HFFc6 (cell line): ENCODE measurements at places on chromosomes 4 and X.

DNA sequence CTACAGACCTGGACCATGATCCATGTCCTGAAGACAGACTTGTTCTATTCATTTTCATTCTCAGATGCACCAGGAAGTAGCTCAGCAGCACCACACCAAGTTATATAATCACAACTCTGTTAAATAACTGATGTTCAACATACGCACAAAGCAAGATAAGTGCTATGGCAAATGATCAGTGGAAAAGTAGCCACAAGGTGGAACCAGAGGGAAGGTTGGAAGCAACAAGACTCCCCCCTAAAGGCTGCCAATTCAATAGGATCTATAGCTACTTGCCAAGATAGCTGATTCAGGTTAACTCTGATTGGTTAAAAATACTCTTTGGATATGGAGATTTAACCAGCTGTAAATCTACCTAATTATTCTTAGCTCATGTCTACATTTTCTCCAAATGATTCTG lies 23.7 kb upstream of the FAM47B start:
- DNase-seq, result peak; percentile 69

DNA sequence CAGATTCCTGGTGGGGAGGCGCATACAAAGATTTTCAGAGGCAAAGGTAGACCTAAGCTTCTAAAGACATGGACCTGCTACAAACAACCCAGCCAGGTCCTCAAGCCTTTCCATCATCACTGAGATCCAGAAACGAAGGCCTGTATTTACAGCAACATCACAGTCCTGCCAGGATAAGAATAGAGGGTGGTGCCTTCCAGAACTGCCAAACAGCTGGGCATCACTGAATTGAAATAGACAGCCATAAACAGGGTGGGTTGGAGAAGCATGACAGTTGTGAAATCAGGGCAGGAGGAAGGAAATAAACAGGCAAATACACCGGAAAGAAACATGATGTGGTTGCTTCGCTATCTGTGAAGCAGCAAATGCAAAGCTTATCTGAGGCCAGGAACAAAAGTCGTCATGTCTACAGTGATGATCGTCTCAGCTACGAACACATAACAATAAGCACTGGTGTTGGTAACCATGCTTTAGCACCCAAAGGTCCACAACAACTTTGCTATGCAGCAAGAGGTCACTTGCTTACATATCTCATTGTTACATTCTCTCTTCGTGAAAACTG lies 6.7 kb upstream of the TMEM154 start:
- DNase-seq, result no peak

DNA sequence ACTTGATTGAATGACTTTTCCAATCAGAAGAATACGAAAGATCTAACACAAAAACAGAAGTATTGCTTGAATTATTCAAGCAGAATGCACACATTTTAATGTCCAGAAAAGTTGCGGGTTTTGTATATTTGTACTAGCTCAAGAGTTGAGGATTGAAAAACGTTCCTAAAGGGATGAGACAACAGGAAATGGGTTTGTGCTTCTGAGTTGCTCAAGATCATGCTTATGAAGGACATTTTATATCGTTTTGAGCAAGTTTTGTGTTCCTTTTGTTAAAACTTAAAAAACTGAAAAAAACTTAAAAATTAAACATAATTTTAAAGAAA lies 353 bp upstream of the SMIM10 start:
- no peak for DNase-seq

- DNase-seq, result peak; percentile 81
These were observed 37.4 kb downstream of the OCRL start for GRCh38 chrX:129577473-129577872.

GRCh38 chr4:181822005-181822375 lies 421.2 kb upstream of the TENM3 start:
- no peak for DNase-seq

DNA sequence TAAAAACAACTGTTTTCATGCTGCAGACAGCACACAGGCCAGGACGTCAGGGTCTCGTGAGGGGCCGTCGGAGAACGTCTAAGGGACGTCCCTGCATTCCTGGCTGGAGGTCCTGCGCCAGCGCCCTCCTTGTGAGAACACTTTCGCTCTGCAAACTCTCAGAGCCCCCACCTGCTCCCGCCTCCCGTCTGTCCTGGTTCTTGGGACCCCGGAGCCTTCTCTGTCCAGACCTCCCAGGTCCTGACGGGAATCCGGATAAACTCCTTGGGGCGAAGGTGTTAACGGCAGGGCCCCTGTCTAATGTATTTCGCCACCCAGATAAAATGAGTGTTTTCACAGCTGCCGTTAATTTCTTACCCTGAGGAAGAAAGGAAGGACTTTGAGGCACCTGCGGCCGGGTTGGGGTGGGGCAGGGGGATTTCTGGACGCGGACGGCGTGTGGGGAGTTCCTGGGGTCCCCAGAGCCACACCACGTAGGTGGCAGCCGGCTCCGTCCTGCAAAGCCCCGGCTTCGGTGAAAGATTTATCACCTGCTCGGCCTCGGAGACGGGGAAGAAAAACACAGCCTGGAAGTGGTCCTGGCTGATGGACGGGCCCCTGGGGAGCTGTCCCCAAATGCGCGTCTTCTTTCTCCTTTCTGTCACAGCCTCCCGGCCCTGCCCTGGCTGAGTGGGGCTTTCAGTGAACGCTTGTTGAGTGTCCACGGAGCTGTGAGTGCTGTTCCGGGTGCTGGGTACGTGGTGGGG lies 35.1 kb upstream of the PPP2R3B start:
- no peak for DNase-seq

- no peak for DNase-seq
These were observed 15.8 kb downstream of the CYTL1 start for GRCh38 chr4:5003372-5003857.

DNA sequence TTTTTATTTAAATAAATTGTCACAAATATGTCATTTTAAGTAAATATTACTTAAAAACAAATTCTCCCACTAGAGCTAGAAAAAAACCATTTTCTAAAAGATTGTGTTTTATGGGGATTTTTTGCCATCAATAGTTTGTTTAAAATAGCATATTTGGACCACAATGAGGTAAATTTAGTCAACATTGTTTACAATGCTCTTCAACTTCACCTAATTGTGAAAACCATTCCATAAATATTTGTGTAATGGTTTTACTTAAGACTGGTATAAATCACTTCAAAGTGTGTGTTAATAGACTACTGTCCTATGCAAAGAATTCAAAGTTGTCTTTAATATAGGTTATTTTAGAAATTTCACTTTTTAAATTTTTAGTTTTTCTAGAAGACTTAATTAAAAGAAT lies 1004.2 kb downstream of the PCDH18 start:
- no peak for DNase-seq

GRCh38 chr4:119103263-119103662 lies 32.4 kb upstream of the MYOZ2 start:
- peak; percentile 98 for DNase-seq

GRCh38 chrX:50097071-50097470 lies 103.7 kb downstream of the AKAP4 start:
- no peak for DNase-seq

DNA sequence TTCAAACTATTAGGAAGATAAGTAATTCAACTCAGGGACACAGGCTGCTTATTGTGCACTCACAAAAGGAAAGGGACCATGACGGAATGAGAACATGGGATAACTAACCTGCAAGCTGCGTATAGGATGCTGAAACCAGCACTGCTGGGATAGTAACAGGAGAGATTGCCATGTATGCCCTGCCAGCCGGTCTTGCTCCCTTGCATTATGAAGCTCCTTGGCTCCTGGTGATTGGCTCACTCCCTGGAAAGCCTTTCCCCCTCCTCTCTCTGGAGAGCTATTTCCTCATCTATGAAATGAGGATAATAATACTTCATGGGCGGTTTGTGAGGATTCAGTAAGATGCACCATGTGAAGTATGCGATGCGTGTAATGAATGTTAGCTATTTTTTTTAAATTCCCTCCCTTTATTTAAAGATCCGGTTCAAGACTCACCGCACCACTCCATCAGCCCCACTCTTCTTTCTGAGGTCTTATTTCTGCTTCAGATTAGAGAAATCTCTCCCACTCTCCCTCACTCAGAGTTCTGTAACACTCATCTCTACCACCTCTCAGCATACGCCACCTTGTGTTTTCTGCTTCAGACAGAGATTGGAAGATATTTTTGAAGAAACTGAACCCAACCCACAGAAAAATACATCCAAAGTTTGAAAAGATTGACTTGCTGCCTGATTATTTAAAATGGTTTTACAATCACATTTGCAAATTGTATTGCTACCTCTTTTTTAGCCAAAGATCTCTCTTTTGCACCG lies 18.4 kb downstream of the MSMO1 start:
- DNase-seq, result no peak

GRCh38 chr4:156981262-156981769 lies 9.7 kb upstream of the PDGFC start:
- DNase-seq, result no peak

DNA sequence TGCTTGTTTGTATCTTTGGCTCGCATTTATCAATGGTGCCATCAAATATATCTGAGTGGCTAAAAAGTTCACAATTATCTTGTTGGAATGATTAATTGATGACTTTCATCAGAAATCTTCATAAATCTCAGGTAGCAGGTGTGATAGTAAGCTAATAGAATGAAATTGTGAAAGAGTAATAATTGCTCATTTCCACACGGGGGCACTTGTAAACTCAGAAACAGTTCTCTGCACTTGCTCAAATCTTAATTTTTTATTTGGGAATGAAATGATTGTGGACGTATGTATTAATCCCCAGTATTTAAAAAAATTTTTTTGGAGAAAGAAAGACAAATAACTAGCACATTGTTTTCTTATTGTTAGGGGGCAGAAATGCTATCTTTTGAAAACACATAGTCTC lies 132.8 kb downstream of the DTHD1 start:
- no peak for DNase-seq

DNA sequence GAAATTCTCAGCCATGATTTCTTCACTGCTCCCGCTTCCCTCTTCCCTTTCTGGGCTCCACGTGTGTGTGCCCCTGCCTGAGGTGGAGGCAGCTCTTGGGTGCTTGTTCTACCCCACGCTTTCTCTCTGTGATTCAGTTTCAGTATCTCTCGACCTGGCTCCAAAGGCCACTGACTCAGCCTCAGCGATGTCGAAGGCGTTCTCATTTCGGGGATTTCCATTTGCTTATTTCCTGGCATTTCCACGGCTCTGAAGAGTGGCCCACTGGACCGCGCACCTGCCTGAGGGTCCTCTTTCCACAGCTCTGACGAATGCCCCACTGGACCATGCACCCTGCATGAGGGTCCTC lies 52.4 kb downstream of the GAK start:
- no peak for DNase-seq

- no peak for DNase-seq
These were observed 19.2 kb downstream of the LAMTOR3 start for GRCh38 chr4:99875071-99875470.

- DNase-seq, result peak; percentile 54
These were observed 9.8 kb downstream of the SPP1 start for GRCh38 chr4:87985097-87985886.

DNA sequence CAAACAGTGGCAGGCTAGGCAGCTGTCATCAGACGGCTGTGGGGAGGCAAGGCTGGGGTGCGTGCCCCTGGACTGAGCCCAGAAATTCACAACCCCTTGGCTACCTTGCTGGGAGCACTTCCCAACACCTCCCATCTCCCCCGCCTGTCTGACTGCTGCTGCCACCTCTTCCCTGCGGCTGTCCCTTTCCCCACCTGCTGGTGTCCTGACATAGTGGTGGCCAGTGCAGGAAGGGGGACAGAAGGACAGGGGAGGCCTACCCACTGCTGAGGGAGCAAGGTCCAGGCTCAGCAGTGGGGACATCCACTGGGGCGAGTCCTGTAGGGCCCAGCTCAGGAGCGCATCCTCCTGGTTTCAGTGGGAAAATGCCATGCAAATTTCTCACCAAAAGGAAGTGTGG lies 3.4 kb downstream of the ABCD1 start:
- DNase-seq, result no peak

DNA sequence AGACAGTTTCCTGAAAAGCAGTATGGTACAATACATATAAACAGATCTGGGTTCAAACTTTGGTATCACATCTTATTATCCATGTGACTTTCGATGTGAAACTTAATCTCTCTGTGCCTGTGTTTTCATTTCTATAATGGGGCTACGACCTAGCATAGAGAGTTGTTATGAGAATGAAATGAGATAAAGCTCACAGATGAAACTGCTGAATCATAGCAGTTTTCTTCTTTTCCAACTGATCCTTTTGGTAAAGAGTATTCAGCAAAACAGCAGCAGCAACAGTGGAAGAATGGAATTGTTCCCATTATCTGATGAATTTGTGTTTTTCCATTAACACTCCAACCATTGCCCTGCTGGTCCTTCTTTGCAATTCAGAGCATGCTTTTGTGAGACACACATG lies 16.3 kb downstream of the AMBN start:
- DNase-seq, result no peak
